ENCODE measurements at places on chromosomes 6 and 20.

GRCh38 chr20:17627101-17627955, 54.7 kb downstream of the RRBP1 start:
- peak; percentile 32 for DNase-seq

- no peak for DNase-seq
Observed at GRCh38 chr6:133954657-133955576, 1.9 kb downstream of the TBPL1 start.

GRCh38 chr6:144216668-144217218, 66.4 kb downstream of the STX11 start:
- peak; percentile 85 for DNase-seq

- DNase-seq: no peak
Observed at GRCh38 chr6:165508321-165508869, 154.6 kb downstream of the PDE10A start.

- DNase-seq: no peak
Observed at GRCh38 chr6:152050451-152051195, 243.1 kb downstream of the ESR1 start.

DNA sequence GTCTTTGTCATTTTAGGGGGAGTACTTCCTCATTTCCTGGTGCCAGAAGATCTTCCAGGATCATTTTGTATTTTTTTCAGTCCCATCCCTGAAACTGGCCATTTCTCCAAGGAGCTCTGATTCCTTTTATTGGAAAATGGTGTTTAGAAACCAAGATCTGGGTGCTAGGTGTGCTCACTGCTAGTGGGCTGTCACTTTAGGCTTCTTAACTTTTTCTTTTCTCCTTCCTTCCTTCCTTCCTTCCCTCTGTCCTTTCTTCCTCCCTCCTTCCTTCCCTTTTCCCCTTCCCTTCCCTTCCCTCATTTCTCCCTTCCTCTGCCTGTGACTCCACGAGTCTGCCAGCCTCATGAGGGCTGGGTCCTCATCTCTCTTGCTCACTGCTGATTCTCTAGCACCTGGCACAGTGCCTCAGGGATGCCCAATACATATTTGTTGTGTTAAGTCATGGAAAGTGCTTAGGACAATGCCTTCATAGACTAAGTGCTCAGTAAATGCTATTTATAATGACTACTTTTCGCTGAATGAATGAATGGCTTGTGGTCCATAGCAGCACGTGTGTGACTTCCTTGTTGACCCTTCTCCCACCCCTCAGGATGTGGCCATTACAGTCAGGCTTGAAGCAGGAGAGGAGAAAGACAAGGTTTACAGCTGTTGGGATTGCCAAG, 36.9 kb downstream of the APCDD1L start:
- DNase-seq: no peak

GRCh38 chr6:22007469-22007868, 289.4 kb downstream of the PRL start:
- no peak for DNase-seq

GRCh38 chr6:5325173-5325572, 63.9 kb downstream of the FARS2 start:
- DNase-seq: no peak

DNA sequence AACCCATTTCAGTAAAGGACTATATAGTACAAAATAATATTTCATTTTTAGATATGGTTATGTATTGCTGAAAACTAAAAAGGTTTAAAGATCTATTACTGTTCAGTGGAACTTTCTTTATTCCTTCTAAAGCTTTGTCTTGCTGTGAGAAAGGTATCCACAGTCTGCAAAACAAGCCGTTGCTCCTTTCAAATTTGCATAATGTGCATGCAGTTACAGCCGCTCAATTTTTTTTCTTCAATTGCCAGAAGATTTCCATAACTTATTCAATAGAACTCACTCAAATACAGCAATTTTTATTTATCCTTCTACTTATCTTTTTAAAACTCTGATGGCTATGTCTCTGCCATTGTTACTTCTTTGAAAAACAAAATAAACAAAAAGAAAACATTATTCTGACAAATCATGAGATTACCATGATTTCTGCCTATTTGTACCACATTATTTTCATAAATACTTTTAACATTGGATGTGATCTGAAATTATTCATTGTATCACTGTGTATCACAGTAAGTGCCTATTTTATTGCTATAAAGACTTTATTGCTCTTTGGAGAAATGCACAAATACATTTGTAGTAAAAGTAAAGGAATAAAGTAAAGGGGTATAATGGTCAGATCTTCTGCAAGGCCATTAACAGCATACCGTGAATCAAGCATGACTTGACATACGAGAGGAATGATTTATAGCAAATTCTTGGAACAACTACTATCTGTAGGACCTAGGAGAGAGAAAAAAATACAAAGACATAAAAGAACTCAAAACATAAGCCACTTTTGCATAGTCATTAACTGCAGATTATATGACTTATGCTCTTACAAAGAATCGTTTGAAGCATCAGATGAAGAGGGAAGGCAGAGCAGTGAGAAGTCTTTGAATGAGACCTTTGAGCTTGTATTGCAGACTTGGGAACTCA, 29.6 kb upstream of the HBS1L start:
- no peak for DNase-seq

DNA sequence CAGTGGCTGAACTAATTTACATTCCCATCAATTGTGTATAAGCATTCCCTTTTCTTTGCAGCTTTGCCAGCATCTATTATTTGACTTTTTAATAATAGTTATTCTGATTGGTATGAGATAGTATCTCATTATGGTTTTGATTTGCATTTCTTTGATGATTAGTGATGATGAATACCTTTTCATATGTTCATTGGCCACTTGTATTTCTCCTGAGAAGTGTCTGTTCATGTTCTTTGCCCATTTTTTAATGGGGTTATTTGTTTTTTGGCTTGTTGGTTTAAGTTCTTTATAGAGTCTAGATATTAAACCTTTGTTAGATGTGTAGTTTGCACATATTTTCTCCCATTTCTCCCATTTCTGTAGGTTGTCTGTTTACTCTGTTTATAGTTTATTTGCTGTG, 16.6 kb downstream of the CENPW start:
- DNase-seq: no peak

DNA sequence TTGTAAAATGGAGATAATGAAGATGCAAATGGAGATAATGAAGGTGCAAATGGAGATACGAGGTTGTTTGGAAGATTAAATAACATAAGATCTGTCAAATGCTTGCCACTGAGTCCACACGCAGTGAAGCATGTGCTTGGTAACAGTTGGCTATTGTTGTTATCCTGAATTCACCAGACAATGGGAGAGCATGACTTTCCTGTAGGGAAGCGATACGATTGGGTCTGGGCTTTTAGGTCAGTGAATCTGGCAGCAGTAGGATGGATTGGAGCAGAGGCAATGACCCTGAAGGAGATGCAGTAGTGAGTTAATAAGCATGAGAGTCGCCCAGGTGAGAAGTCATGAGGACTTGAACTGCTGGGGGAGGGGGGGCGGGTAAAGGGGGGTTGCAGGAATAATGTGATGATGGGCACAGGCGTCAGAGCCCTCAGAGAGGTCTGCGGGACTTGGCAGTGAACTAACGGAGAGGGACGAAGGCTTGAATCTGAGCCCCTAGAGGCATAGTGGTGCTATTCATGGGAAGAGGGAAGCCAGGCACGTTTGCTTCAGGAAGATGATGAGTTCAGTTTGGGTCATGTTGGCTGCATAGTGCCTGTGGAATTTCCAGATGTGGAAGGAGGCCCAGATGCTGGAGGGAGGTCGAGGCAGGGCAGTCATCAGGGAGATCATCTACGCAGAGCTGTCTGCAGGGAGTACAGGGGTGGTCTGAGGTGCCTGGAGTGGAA, 55.4 kb downstream of the ZDHHC14 start:
- DNase-seq: no peak

DNA sequence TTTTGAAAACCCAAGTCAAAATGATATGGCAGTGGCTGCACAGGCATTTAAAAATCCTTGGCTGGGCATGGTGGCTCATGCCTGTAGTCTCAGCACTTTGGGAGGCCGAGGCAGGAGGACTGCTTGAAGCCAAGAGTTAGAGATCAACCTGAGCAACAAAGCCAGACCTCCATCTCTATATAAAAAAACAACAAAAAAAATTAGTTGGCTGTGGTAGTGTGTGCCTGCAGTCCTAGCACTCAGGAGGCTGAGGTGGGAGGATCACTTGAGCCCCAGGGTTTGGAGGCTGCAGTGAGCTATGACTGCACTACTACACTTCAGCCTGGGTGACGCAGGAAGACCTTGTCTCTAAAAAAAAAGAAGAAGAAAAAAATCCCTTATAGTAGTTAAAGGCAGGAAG, 142.9 kb downstream of the MYB start:
- DNase-seq: no peak

DNA sequence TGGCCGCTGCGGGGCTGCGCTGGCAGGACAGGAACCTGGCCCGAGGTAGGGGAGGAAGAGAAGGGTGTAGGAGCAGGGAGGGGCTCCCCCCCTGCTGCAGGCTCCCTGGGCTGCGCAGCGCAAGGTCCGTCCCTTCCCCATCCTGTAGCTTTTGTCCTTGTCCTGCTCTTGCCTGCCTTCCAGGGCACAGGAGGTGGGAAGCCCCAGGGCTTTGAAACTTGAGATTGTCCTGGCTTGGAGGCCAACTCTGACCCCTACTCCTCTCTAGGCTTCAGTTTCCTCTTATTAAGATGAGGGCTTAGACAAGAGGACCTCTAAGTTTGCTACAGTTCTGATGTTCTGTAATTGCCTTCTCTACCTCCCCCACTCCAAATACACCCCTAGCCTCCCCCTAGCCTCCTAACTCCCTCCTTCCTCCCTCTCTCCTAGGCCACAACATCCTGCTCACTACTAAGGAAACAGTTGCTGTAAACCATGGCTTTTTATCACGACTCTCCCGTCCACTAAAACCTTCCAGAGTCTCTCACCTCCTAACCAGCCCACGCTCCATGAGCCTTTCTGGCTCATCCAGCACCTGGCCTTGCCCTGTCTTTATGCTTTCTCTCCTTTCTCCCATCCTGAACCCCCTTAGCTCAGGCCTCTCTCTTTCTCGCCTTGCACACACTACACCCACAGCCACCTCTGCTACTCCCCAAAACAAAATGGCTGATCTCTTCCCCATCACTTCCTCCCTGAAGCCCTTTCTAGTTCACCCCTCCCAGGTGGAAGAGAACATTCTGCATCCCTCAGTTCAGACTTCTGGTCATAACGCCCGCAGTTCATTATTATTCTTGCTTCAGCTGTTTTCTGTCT, 10.2 kb downstream of the UNC5CL start:
- DNase-seq: no peak

GRCh38 chr6:1593286-1593957, 16.3 kb upstream of the FOXC1 start:
- no peak for DNase-seq

- DNase-seq: no peak
Observed at GRCh38 chr6:154890874-154891273, 104.2 kb upstream of the TIAM2 start.

DNA sequence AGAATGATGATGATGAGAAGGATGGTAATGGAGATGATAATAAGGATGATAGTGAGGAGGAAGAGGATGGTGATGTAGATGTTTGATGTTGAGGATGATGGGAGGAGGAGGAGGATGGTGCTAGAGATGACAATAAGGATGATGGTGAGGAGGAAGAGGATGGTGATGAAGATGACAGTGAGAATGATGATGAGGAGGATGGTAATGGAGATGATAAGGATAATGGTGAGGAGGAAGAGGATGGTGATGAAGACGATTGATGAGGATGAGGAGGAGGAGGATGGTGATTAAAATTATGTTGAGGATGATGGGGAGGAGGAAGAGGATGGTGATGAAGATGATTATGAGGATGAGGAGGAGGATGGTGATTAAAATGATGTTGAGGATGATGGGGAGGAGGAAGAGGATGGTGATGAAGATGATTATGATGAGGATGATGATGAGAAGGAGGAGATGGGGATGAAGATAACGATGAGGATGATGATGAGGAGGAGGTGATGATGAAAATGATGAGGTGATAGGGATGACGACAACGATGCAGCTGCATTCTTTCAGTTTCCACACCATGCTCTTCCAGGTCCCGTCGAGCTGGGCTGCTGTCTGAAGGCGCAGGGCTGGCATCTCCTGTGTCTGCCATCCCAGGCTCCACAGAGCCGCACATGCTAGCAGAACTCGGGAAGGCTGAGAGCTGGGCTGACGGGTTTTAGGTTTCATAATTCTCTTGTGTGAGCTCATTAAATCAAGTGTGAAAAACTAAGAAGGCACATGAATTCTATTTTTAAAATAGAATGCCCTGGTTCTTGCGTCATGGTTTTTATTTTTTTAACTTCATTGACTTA, 274.9 kb downstream of the SMOC2 start:
- DNase-seq: no peak

DNA sequence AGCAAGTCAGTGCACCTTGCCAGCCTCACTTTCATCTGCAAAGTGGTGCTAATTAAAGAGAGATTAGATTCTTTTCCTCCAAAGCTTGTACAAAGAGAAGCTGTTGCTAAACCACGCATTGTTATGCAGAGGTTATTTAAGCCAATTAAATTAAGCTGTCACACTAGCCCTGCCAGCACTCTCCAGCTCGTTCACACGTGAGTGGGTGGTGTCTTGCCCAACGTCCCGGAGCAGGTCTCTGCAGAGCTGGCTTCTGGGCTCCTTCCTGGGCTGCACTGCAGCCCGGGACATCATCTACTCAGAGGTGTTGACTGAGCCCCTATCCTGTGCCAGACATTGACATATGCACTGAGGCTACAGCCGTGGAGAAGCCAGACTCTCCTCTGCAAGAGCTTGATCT, 401.6 kb upstream of the SULF2 start:
- DNase-seq: no peak

DNA sequence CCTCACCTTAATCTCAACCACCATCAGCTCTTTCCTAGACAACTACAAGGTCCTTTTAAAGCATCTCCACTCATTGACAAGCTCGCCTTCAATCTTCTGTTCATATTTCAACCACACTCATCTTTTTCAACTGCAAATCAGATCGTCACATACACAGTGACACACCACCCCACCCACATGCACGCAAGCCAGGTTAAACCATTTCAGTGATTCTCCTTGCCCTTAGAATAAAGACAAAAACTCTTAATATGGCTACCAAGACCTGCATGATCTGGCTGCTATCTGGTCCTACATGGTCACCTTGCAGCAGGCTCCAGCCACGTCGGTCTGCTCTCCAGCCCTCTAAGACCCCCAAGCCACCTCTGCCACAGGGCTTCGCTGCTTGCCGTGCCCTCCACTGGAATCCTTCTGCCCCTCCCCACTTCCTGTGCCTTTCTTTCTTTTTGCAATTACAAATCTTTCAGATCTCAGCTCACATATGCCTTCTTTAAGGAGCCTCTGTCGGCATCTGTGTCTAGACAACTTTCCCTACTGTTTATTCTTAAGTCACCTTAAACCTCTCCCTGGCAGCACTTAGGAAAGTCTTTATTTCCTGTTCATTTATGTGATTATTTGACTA, 507.3 kb upstream of the ARID1B start:
- DNase-seq: no peak

DNA sequence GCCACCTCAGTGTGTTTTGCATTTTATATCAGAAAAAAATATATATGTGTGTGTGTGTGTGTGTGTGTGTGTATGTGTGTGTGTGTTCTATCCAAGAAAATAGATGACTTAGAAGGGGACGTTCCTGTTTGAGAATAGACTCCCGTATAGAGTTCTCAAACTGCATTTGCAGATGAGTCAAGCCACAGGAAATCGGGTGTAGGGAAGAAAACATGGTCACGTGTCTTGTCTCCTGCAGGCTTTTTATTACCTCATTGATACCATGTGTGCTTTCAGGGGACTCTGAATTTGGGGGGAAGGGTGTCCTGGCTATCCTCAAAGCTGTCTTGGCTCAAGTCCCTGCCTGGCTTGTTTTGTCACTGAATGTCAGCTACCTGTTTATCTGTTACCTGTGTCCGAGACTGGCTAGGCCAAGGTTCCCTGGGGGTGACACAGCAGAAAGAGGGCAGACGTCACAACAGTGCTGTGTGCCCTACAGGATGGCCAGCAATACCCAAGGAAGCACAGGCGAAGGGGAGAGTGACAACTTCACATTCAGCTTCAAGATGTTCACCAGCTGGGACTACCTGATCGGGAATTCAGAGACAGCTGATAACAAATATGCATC, 55.7 kb upstream of the NOP56 start:
- DNase-seq: no peak

All from left ventricle myocardium superior (tissue), 1 donor.